ENCODE measurements at places on chromosomes 2 and 18. TPM values are rescaled to one million over a fixed set of nuclear protein-coding genes. Genes with fewer than 3 reads are reported as not detected.

MYL1 gene
- 3.3 TPM for total RNA-seq

CD8A gene
- 1.1 TPM for total RNA-seq

CRYGD gene
- total RNA-seq: 1.7 TPM

SLC8A1 gene
- total RNA-seq: 277 TPM

IL1RN gene
- total RNA-seq: not detected

HOXD13 gene
- total RNA-seq: not detected

MAP3K19 gene
- total RNA-seq: 0.78 TPM

LHCGR gene
- 0.16 TPM for total RNA-seq

ANKRD30B gene
- 0.16 TPM for total RNA-seq

HOXD11 gene
- total RNA-seq: not detected

GREB1 gene
- 1.4 TPM for total RNA-seq

SLC4A3 gene
- total RNA-seq: 32.1 TPM

DNA sequence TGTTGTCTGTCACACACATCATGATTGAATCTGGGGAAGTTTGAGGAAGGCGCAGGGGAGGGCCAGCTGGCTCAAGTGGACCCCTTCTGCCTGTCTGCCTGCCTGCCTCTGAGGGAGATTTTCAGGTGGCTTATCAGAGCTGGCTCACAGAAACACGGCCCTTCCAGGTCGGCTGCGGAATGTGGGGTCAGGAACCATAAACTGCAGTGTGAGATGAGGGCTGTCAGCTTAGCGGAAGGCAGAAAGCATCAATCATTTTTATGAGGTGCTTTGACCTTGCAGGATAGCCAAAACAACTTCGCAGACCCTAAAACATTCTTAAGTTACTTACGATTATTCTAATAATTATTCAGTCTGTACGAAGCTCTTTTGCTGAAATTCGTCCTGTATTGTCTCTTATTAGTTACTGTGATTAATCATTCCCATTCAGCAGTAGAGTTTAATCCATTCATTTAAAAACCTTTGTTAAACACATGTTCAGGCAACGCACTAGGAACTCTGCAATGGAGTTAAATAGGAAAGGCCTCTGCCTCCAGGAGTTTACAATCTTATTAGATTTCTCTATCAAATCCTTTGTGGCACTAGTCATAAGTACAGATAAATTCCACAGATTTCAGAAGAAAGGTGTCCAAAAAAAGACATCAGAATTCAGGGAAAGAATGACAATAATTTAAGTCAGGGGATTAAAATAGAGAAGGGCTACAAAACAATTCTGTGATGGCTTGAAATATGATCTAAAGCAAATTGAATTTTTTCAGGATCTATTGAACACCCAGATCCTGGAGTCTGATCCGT lies 371.6 kb downstream of the HRH4 start:
- DNase-seq: no peak

DNA sequence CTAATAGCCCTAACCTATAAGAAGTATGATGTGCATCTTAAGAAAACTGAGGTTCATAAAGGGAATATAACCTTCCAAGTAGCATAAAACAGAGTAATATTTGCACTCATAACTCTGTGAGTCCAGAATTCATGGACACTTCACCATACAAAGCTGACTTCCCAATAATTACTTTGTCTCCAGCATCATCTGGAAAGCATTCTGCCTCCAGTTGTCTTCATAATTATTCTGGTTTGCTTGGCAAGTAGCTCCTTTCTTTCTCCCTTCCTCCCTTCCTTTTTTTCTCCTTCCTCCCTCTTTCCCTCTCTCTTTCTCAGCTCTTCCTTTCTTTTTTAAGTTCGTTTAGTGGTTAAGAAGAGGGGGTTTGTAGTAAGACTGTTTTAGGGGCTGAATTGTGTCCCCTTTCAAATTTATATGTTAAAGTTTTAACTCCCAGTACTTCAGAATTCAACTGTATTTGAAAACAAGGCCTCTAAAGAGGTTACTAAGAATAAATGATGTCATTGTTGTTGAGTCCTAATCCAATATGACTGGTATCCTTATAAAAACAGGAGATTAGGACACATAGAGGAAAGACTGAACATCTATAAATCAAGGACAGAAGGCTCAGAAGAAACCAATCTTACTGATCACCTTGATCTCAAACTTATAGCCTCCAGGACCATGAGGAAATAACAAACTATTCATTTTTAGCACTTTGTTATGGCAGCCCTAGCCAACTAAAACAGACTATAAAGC lies 28.9 kb downstream of the TFPI start:
- no peak for DNase-seq

GRCh38 chr18:34911081-34911480 lies 130.1 kb upstream of the MAPRE2 start:
- DNase-seq: no peak

DNA sequence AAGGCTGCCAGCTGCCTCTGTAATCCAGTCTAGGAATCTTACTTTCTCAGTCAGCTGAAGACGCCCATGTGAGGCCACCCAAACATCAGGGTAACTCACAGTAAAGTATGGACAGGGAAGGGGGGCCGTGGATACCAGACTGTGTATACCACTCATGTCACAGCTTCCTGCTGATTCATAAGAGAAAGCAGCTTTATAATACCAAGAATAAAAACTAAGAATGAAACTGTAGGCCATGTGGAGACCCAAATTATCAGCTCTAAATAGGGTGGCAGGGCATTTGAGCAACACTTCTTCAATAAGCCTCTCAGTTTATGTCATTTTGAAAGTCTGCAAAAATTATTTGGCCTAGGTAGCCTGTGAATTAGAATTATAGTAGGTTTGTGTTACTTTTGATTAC lies 115.0 kb upstream of the CDCA7 start:
- no peak for DNase-seq

- DNase-seq: no peak
These were observed 28.6 kb upstream of the VWC2L start for GRCh38 chr2:214382229-214382628.

- no peak for DNase-seq
These were observed 77.3 kb downstream of the TTC21B start for GRCh38 chr2:165876269-165876668.

- no peak for DNase-seq
These were observed 21.7 kb downstream of the C18orf63 start for GRCh38 chr18:74337155-74337911.

DNA sequence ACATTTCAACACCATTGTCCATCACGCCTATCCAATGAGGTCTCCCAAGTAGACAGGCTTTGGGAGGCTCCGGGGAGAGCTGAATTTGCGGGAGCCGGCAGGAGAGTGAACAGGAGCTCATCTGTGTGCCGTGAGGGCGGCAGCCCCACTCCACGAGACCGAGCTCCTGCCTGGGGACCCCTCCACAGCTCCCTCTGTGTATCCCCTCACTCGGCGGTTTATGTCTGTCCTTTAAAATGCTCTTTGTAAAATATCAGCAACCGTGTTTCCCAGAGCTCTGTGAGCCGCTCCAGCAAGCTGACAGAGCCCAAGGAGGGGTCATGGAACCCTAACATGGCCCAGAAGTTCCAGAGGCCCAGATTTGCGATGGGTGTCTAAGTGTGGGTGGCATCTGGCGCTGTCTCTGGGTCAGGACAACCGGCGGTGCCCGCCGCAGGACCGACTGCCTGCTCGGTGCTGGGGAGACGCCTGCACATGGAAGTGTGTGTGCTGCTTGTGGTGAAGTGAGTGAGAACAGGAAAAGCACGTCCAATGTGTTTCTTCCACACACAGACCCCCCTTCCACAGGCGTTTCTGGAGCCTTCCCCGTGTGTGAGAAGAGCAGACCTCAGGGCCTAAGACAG lies 34.8 kb downstream of the SLC66A2 start:
- no peak for DNase-seq

DNA sequence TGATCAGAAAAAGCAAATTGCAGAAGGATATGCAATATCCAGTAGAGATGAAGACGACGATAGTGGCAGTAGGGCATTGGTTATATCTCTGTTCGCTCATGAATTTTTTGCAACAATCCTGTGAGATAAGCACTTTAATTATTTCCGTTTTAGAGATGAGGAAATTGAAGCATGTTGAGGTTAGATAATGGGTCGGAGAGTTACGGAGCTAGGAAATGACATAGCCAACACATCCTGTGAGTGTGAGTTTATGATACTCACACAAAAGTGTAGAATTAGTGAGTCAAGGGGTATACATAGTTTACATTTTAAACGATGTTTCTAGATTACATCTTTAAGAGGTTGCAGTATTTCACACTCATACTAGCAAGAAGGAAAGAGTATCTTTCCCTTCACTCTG lies 123.1 kb upstream of the ARL4C start:
- no peak for DNase-seq

DNA sequence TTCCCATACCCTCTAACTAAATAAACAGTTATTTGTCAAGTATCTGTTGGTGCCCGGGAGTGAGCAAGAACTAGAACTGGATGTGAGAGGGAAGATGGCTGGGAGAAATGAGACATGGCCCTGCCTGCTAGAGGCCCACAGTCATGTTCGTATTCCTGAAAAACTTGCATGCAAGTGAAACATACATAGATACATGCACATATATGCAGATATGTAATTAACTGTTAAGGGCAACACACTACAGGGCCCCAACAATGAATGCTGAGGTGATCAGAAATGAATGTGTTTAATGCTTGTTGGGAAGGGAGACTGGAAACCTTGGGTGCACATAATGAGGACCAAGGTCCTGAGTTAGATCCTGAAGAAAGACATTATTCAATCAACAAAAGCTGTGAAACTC lies 49.8 kb downstream of the ADD2 start:
- no peak for DNase-seq

DNA sequence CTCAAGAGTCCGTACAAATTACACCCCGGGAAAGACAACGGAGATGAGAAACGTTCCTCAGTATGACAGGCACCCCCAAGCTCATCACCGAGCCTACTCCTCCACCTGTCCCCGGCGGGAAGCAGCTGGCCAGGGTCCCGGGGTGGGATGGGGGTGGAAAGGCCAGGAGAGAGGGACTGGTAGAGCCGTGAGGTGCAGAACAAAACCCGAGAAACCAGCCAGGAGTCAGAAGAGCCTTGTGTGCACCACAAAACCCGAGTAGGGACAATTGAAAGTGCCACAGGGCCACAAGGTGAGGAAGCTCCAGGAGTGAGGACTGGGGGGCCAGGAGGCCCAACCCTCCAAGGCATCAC lies 75.5 kb upstream of the SALL3 start:
- no peak for DNase-seq

GRCh38 chr2:96484091-96484490 lies 21.1 kb downstream of the NEURL3 start:
- DNase-seq: no peak

- DNase-seq: no peak
These were observed 50.0 kb upstream of the DSG1 start for GRCh38 chr18:31267823-31268481.

DNA sequence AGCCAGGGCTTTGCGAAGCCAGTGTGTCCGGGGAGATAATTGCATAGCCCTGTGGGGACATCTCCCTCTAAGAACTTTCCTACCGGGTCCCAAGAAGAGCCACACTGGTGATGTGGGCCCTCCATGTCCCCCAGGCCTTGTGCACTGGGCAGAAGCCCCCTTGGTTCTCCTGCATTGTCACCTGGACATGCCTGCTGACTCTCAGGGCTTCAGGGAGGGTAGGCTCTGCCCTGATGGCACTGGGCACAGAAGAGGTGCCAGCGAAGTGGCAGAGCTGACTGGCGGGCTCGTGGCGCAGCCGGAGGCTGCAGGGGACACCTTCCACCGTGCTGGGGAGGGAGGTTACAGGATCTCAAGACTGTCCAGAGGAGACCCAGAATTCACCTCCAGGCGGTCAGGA lies 28.3 kb downstream of the GLI2 start:
- no peak for DNase-seq

DNA sequence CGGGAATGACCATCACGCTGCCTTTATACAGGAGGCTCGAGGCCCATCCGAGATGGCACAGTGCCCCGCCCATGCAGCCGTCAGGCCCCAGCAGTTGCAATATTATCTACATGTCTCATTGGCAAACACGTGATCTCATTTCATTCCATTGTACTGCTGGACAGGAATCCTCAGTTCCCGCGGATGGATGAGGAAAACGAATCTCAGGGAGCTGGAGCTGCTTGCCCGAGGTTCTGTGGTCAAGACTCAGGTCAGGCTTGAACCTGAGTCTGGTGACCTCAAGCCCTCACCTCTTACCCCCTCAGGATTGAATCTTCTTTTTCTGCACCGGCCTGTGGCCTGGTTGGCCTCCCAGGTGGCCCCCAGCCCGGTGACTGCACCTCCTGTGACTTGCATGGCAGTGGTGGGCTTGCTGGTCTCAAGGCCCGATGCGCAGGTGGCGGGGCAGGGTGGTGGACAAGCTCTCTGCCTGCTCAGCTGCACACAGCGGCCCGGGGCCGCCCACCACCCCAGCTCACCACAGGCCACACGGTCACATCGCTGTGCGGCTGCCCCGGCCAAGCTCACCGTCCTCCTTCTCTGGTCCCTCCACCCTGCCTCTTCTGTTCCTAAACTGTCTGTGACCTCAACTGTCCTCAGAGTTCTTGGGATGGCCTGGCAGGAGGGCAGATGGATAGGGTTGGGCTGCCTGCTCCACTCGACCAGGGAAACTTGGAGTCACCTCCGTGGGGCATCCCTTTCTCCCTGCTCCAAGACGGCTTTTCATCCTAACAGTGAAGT lies 52.0 kb upstream of the HS6ST1 start:
- DNase-seq: no peak

GRCh38 chr2:176692533-176692932 lies 423.3 kb downstream of the MTX2 start:
- DNase-seq: no peak

GRCh38 chr2:192513575-192513974 lies 318.8 kb upstream of the TMEFF2 start:
- no peak for DNase-seq

DNA sequence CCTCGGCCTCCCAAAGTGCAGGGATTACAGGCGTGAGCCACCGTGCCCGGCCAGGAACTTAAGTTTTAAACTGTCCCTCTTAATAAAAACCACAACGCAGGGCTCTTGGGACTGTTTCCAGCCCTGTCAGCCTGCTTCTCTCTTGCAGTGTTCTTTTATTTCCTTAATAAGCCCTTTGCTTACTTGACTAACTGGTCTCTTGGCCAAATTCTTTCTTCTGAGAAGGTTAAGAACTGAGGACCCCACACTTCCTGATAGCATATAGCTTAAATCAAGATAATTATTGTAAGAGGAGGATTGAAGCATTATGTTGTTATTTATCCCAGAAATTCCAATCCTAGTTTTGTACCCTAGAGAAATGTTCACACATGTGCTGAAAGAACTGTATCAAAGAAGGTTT lies 128.2 kb upstream of the UXS1 start:
- no peak for DNase-seq

- DNase-seq: no peak
These were observed 32.5 kb upstream of the RMDN2 start for GRCh38 chr2:37892436-37893114.

DNA sequence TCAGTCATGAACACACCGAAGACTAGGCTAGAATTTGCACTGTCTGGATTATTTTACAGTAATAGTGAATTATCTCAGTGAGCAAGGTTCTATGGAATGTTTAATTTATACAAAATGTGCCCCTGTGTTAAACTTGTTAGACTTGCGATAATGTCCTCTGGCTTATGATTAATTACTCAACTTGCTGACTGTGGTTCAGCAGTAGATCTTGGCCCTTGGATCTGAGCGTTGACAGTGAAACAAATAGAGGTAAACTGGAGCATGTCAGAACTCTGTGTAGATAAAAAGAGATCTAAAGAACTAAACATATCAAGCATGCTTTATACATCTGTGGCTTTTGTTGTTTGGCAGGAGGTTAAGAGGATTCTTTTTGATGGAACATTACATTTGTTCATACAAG lies 407.6 kb downstream of the DSEL start:
- no peak for DNase-seq

- DNase-seq: no peak
These were observed 686.7 kb downstream of the NYAP2 start for GRCh38 chr2:226086190-226086589.

All from occipital lobe (tissue), 3 donors.